Esophagus squamous epithelium (tissue), 5 donors: ENCODE measurements at places on chromosomes 16 and 17.

- no peak for DNase-seq
Observed at GRCh38 chr17:59151591-59151990, 3.4 kb downstream of the SKA2 start.

DNA sequence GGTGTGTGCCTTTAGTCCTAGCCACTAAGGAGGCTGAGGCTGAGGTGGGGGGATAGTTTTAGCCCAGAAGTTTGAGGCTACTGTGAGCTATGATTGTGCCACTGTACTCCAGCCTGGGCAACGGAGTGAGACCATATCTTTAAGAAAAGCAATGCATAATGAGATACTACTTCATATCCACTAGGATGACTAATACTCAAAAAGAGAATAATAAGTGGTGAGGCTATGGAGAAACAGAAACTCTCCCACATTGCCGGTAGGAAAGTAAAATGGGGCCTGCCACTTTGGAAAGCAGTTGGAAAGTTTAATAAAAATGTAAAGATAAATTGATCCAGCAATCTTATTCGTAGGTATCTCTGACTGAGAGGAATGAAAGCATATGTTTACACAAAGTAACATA, 4.6 kb upstream of the NPIPB2 start:
- no peak for DNase-seq

DNA sequence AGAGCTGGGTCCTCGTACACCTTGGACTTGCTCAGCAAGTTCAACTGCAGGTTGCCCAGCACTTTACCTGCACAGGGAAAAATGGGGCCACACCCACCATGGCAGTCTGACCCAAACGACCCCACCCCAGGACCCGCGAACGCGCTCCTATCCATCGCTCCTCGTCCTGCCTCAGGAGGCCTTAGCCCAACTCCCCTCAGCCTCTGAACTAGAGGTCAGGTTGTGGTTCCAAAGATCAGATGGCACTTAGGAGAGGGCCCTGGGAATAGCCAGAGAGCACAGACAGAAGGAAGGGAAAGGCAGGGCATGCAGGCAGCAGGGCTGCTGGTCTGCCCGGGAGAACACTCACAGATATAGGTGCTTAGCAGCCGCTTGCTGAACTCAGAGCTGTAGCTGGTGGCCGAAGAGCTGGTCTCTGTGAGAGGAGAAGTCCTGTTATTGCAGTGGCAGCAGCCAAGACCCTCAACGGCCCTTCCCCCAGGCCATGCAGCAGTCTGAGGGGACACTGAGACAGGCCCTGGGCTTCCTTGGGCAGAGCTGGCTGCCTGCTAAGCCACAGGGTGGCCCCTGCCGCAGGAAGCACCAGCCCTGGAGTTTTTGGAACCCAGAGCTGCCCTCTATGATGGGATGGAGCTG, 6.9 kb downstream of the ZACN start:
- DNase-seq = no peak

GRCh38 chr16:72985995-72986394, 61.9 kb downstream of the ZFHX3 start:
- DNase-seq = no peak

DNA sequence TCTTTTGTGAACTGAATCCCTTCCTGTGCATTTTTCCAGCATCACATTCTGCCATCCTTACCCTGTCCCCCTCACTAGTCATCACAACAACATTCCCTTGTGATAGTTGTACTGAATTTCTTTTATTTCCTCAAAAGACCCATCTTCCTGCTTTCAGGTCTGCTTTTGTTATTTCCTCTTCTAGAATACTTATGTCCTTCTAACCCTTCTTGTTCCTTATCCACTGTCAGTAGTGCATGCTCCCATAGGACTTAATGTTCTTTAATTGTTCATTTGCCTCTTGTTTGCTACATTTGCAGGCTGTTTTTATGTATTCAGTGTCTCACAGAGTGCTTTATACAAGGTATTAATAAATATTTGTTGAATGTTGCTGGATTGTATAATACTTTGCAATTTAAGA, 73.0 kb downstream of the BCAS3 start:
- no peak for DNase-seq

GRCh38 chr16:48231727-48232492, 12.2 kb upstream of the LONP2 start:
- no peak for DNase-seq

DNA sequence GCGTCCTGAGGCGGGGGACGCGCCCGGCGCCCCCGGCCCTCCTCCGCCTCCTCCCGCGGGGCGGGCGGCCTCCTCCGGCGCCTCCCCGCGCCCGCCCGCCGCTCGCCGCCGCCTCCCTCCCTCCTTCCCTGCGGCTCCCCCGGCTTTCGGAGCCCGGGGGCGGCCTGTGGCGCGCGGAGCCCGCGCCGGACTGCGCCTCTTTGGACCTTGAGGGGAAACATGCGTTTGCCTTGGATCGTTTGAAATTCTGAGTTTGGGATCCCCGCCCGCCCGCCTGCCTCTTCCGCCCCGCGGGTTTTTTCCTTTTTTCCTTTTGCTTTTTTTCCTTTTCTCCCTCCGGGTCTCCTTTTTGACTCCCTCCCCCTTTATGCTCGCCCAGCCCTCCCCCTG, 390 bp downstream of the ZNRF1 start:
- DNase-seq = no peak

DNA sequence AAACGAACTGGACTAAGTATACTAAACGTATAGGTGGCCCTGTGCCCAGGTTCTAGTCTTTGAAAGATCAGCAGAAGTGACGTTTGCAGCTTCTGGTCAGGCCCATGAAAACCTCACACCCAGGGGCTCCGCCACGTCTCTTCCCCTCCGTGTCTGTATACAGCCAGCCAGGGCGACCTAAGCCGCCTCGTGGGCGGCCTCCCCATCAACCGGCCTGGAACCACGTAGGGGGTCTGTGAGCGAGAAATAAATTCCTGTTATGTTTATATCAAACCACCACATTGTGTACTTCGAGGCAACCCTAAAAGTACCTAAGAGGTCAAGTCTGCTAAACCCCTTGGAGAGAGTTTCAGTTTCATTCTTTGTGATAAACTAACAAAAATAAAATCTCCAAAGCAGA, 6.8 kb downstream of the TK1 start:
- no peak for DNase-seq

GRCh38 chr17:57517632-57518456, 227.3 kb downstream of the CCDC182 start:
- DNase-seq = no peak

- DNase-seq = no peak
Observed at GRCh38 chr17:62670202-62670821, 42.8 kb downstream of the MRC2 start.

GRCh38 chr17:15364615-15365014, 23.2 kb upstream of the TEKT3 start:
- DNase-seq = no peak

DNA sequence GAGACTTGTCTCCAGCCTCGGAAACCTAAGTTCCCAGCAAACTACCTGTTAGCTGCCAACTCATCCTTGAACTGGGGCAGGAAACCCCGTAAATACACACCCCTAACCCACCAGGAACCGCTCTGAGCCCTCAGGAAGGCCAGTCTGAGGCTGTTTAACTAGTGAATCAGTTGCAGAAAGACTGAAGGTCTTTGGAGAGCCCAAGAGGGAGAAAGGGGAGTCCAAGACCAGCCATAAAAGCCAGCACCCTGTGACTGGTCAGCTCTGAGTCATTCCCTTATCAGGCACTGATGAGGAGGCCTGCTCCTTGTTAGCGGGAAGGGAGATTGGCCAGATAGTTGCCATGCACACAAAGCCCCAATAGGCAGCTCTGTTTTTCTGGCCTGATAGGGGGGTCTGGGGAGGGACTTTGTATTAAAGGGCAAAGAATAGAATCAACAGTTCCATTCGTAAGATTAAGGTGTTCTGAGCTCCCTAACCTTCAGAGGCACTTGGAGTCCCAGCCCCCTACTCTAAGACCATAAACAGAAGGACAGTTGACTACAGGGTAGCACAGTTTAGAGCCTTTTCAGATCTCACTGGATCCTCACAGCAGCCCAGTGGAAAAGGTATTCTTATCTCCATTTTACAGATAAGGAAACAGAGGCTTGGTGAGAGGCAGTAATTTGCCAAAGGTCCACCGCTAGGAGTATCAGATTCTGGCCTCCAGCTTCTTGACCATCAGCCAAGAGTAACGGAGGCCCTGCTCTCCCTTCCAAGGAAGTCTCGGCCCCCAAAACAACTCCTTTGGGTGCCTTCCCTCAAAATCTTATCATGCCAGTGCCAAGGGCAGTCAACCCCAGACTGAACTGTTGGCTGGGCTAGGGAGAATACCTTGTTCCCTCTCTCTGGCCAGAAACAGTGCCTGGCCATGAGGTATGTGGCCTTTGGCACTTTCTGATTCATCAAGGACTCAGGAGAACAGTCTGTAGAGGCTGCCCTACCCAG, 2.2 kb upstream of the KRT19 start:
- DNase-seq = no peak

DNA sequence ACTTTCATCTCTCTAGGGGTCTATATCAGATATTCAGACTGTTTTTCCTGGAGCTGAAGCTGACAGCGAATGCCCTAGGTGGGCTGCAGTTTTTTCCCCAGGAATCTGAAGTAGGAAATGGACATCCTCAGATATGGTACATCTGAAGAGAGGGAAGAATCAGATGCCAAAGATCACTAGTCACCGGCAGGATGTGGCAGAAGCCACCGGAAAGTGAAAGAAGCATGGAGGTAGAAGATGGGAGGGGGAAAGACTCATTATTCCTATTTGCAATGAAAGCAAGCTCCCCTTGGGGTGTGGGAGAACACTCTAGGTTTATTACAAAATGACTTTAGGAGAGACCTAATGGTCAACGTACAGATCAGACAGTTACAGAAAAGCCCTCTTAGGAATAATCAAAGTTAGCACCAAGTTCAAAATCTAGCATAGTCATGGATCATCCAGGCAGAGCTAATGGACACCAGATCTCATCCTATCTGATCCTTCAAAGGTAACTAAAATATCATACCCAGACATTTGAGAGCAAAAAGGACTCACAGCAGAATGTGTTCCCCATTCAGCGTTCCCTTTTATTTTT, 110.7 kb downstream of the HS3ST3A1 start:
- no peak for DNase-seq

DNA sequence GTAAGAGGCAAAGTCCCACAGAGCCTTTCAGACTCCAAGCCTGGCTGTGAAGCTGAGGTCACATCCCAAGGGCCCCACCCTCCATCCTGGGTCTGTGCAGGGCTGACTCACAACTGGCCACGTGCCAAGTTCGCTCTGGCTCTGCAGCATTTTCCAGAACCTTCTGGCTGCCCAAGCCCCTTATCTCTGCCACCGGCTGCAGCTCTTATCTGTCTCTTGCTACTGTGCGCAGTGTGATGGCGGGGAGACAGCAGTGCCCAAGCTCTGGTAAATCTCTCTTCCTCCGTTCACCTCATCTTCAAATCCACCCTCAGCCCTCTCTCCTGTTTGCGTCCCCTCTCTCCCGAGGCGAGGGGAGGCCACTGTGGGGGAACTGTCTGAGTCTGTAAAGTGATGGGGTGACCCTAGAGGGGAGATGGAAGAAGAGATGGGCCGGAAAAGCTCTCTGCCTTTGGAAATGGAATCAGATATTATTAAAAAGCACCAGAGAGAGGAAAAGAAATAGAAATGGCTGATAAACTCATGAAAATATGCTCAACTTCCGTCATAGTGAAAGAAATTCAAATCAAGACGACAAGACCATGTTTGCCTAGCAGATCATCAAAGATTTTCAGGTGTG, 162.7 kb upstream of the CDC42EP4 start:
- no peak for DNase-seq

GRCh38 chr17:74875977-74876593, 3.3 kb upstream of the FDXR start:
- no peak for DNase-seq

- no peak for DNase-seq
Observed at GRCh38 chr17:50022463-50023130, 27.6 kb upstream of the DLX3 start.

- DNase-seq = no peak
Observed at GRCh38 chr16:20874088-20874581, 26.0 kb downstream of the DCUN1D3 start.

- no peak for DNase-seq
Observed at GRCh38 chr17:43014020-43014648, 7.5 kb downstream of the IFI35 start.

DNA sequence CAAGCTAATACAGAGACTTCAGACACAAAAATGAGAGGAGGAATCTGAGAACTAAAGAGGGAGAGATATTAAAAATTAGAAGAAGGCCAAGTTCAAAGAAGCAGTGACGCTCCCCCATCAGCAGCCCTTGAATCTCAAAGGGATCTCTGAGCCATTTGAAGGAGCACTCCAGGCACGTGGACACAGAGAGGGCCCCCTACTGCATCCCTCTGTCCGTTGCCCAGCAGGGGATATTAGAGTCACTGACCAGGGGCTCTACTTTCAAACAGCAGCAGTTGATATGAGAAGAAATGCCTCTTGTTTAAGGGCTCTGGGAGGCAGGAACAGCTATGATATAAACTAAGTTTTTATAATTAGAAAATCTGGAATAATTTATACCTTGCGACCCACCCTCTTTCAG, 479.0 kb upstream of the SALL1 start:
- DNase-seq = no peak

DNA sequence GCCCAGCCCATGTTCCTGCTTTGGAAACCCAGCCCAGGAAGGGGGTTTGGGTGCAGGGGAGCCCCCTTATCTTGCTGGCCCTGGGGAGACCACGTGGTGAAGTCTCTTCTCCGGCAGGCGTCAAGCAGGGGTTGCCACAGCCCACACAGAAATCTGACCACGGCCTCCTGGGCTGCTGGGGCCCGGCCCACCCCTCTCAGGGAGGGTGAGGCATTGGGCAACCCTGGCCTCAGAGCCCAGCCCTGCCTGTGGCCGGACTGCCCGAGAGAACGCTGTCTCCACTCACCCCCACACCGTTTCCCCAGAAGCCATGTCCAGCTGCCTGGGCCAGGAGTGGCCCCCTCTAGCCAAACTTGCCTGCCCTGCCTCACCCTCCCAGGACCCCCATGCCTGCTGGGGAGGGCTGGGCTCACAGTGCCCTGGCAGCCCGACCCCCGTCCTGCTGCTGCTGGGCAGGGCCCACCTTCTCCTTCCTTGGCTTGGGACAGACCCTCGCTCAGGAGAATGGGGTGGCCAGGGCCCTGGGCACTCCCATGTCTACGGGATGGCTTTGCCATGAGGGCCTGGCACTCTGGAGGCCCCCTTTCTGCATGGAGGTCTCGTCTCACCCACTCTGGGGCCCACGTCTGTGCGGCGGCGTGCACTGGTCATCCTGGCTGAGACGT, 6.7 kb downstream of the RPUSD1 start:
- DNase-seq = no peak

DNA sequence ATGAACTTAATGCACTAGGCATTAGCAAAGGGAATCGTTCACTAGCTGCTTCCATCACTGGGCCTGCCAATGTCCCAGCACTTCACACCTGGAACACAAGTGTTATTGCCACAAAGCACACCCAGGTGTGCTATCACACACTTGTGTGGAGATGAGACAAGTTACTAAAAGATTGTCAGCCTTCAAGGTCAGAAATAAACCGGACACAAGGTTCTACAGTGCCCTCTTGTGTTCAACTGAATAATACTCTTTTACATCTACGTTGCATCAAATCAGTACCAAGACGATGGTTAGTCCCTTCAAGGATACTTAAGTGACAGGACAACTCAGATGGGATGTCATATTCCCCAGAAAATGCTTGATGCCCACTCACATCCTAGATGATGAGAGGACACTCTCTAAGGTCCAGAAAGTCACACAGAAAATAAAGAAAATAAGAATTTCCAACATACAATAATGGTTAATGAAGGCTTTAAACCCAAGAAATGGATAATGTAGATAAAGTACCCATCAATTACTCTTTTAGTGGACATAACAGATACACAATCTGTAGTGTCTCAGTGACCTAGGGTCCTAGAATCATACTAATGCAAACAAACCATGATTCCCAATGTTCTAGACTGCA, 16.4 kb upstream of the GLG1 start:
- DNase-seq = no peak
